ENCODE measurements at places on chromosomes 7 and 10.
A peak's percentile ranks its signal among the peaks of the same experiment; 100 is the strongest.

- peak; percentile 36 for DNase-seq
These were observed 1.8 kb downstream of the RP9 start for GRCh38 chr7:33107136-33108066.

- DNase-seq = no peak
These were observed 337.6 kb upstream of the NPSR1 start for GRCh38 chr7:34320412-34320811.

DNA sequence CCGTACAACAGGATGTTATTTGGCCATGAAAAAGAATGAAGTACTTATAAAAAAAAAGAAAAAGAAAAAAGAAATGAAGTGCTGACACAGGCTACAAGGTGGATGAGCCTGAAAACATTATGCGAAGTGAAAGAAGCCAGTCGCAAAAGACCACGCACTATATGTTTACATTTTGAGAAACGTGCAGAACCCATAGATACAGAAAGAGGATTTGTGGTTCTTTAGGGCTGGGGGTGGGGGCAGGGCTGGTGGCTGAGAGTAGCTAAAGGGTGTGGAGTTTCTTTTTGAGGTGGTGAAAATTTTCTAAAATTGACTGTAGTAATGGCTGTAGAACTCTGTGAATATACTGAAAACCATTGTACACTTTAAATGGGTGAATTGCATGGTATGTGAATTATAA lies 86.0 kb upstream of the FAM20C start:
- no peak for DNase-seq

GRCh38 chr7:82805527-82805960 lies 357.1 kb downstream of the PCLO start:
- peak; percentile 68 for DNase-seq

DNA sequence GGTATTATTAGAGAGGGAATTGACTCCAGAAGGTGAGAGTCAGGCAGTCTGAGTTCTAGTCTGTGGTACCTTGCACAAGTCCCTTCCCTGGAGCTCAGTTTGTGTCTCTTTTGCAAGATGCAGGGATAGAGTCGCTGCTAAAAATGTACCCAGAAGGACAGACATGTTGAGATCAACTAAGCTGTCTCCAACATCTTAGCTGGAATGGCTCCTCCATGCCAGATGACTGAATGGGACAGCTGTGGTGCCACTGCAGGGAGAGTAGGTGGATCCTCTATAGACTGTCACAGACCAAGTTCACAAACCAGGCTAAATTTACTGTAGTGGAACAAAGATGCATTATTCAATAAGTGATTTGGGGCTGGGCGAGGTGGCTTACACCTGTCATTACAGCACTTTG lies 120.1 kb downstream of the NEURL1 start:
- DNase-seq = no peak

- no peak for DNase-seq
These were observed 446.9 kb downstream of the KIF20B start for GRCh38 chr10:90148116-90148855.

GRCh38 chr10:43710772-43711471 lies 62.2 kb upstream of the ZNF32 start:
- DNase-seq = no peak

DNA sequence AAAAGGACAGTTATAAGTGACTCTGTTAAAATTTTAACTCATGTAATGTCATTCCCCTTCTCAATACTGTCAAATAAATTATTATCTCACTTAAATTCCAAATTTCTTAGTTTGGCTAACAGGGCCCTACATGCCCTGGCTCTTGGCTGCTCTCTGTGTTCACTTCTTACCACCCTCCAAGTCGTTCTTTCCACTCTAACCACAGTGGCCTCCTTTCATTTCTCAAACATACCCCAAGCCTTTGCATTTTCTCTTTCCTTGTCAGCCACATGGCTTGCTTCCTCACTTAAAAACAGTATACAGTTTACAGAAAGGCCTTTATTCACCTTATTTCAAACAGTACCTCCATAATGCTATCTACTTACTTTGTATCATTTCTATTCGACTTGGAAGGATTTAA lies 737.1 kb upstream of the ZWINT start:
- no peak for DNase-seq

DNA sequence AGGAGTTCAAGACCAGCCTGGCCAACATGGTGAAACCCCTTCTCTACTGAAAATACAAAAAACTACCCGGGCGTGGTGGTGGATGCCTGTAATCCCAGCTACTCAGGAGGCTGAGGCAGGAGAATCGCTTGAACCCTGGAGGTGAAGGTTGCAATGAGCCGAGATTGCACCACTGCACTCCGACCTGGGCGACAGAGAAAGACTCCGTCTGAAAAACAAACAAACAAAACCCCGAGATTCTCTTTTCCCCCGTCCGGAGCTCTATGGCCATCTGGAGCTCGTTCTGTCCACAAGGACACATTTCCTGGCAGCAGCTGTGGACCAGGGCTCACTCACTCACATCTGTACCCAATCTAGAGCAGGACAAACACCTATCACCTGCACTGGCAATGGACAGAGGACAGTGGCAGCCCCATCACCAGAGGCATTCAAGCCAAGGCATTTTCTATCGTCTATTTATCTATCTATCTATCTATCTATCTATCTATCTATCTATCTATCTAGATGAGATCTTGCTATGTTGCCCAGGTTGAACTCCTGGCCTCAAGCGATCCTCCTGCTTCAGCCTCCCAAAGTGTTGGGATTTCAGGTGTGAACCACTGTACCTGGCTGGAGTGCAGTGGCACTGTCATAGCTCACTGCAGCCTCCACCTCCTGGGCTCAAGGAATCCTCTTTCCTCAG lies 167.1 kb upstream of the TNRC18 start:
- no peak for DNase-seq

GRCh38 chr7:157722137-157723060 lies 385.6 kb downstream of the DNAJB6 start:
- DNase-seq = no peak

DNA sequence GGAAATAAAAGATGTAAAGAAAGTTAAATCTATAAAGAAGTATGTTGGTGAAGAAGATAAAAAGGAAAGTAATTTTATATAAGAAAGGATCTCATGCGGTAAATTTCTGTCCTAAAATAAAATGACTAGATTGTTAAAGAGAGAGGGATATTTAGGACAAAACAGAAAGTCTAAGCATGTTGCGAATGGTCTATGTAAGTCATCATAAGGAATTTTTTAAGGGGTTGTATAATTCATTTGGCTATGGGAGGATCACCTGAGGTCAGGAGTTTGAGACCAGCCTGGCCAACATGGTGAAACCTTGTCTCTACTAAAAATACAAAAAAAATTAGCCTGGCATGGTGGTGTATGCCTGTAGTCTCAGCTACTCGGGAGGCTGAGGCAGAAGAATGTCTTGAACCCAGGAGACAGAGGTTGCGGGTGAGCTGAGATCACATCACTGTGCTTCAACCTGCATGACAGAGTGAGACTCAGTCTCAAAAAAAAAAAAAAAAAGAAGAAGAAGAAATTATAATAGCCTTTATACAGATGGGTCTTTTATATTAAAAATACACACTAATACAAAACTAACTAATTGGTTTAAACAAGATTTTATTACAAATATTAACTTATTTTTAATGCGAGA lies 294.3 kb downstream of the MAGI2 start:
- no peak for DNase-seq

DNA sequence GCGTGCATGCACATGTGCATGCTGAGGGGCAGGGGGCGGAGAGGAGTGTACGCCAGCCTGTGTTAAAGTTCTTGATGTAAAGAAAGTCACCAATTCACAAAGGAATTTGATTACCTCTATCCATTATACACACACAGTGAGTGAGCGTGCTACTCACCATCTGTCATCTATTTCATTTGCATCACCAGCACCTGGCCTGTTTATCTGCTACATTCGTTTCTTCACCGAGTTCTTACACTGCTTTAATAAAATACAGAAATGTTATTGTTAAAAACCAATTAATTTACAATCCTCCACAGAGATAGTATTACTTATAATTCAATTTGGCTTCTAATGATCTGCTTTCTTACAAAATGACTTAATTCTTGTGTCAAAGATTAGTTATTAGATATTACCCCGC lies 32.6 kb downstream of the NEUROD6 start:
- no peak for DNase-seq

DNA sequence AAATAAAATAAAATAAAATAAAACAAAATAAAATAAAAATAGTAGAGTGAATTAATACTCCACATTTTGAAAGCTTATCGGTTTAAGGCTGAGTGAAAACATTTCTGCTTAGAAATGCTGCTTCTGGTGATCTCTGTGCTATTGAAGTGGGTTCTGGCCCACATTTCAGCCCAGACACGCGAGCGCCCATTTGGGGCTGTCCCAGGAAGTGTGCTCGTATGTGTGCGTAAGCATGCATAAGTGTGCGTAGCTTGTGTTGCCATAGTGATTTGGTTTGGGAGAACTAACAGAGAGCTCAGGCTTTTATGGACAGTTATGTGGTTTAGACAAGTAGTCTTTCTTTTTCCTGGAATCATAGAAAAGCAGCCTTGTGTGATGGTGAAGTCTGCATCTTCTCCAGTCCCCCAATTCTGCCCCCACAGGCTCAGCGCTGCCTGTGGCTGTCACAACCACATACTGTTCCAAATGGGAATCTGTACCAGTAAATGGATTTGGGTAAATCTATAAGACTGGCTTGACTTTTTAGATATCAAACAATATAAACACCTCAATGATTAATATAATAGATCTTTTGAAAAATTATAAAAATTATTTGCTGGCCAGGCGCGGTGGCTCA lies 29.8 kb upstream of the PURB start:
- DNase-seq = peak; percentile 69

- no peak for DNase-seq
These were observed 65.3 kb downstream of the COBL start for GRCh38 chr7:51251290-51251689.

DNA sequence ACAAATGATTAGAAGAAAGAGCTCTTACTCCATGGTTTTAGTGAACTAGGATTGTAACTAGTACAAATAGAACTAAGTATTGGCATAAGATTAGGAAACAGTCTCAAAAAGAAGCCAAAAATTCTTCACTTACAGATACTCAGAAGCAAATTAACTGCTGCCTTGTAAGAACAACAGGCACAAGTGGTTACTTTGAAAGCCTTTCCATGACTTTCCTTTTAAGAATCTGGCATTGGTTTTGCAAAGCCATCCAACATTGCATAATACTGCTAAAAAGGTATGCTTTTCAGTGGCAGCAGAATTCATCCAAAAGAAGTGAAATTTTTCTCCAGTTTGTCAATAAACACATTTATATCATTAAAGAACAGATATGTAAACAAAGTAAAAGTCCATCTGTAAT lies 126.8 kb upstream of the ODAD2 start:
- no peak for DNase-seq

DNA sequence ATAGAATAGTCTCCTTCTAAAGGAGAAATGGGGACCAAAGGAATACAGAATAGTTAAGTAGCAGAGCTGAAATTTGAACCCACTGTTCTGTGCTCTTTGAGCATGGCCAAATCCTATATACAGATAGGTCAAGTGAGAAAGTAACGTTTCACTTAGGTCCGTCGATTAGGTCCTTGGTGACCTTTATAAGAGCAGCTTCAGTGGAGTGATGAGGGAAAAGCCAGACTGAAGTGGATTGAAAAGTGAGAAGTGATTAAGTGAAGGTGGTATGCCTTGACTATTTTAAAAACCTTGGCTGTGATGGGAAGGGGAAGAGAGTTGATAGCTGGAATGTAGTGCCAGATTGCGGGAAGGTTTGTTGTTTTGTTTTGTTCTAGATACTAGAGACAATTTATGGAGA lies 10.6 kb upstream of the LSMEM1 start:
- DNase-seq = no peak

All from suppressor macrophage treated with lipopolysaccharide for 1 hour (primary cell).